ENCODE measurements at places on chromosomes 7 and 10.

- DNase-seq = peak; percentile 62
These were observed 233.6 kb downstream of the SNX13 start for GRCh38 chr7:17706734-17707133.

GRCh38 chr10:132459301-132460003 lies 62.5 kb downstream of the PWWP2B start:
- peak; percentile 7 for DNase-seq

DNA sequence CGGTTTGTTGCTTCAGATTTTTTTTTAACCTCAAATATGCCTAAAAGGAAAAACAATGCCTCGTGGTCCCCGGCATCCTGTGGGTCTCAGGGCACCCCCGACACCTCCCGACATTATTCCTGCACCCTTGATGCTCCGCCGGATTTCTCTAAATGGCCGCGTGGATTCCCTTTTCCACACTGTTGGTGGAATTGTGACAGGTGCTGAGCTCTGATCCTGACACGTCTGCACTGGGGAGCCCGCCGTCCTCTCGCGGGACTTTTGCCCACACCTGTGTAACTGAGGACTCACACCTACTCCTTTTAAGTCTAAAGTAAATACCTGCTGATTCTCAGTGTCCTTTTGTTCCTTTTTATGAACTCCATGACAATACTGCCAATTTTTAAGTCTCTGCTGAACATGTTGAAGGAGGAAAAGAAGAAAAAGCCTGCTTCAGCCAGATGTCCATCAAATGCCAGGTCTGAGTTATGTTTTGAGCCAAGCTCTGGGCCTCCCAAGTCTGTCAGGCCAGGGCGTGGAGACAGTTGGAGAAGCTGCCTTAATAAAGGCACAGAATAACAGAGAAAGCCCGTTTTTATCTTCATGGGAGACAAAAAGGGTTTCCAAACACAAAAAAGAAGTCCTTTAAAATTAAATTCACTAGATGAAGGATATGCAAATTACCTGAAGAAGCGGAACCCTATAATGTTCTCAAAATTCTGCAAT lies 568.2 kb downstream of the DNAJB6 start:
- no peak for DNase-seq

DNA sequence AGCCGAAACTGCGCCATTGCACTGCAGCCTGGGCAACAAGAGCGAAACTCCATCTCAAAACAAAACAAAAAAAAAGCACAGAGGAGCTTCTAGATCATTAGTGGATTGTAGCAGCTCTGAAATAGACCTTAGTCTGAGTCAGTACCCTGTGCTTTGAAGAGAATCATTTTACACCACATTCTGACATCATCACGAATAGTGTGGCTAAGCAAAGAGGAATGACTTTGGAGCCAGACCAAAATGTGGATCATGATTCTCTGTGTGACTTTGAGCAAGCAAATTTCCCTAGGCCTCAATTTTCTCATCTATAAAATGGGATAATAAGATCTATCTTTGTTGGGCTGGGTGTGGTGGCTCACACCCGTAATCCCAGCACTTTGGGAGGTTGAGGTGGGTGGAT lies 618.9 kb downstream of the CALN1 start:
- DNase-seq = no peak

GRCh38 chr7:121005996-121006584 lies 17.6 kb downstream of the CPED1 start:
- DNase-seq = no peak

GRCh38 chr10:45555795-45556194 lies 116.8 kb downstream of the ZFAND4 start:
- DNase-seq = no peak

DNA sequence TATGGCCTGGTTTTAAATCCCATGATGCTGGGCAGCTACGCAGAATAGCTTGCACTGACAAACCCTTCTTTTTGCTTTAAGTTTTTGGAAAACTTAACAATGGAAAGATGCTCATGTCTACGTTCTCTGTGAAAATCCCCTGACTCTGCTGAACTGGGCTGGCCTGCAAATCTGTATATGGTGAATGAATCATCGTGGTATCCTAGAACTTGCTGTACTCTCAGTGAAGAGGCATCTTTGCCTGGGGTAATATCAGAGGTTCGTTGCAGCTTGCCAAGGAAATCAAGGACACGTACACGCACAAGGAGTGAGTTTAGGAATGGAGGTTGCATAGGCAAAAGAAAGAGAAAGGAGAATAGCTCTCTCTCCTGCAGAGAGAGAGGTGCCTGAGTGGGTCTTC lies 382.0 kb upstream of the ADARB2 start:
- DNase-seq = no peak

DNA sequence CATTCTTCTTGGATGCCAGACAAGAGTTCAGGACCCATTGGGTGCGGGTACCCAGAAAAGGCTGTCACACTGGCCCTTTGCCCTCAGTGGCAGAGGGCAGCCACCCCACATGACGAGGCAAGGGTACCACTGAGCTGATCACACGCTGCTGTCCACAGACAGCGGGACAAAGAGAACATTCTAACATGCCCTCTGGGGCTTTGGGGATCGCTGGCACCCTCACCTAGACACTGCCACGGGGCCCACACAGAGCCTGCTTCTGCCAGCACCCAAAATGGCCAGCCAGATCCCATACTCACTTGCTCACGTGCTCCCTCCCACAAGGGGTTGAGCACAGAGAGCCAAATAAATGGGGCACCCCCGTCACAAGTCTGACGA lies 16.7 kb upstream of the SPOCK2 start:
- DNase-seq = no peak

GRCh38 chr7:24842029-24842428 lies 84.8 kb upstream of the GSDME start:
- DNase-seq = no peak

DNA sequence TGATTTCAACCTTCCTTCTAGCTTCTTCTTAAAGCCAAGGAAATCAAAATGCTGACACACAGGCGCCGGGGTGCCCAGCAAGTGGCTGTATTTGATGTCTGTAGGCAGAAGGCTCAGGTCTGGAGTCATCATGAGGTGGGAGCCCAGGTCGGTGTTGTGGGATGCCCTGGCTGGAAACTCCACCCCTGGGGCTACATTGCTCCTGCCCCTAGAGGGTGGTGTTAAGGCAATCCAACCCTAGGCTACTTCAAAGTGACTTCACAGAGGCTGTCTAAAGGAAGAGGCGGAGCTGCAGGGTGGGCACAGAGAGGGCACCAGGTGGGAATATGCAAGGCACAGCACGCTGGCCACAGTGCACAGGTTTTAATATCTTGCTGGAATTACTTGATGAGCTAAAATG lies 200.9 kb downstream of the ADAM12 start:
- DNase-seq = no peak

GRCh38 chr7:103702982-103703381 lies 257.0 kb upstream of the SLC26A5 start:
- no peak for DNase-seq

DNA sequence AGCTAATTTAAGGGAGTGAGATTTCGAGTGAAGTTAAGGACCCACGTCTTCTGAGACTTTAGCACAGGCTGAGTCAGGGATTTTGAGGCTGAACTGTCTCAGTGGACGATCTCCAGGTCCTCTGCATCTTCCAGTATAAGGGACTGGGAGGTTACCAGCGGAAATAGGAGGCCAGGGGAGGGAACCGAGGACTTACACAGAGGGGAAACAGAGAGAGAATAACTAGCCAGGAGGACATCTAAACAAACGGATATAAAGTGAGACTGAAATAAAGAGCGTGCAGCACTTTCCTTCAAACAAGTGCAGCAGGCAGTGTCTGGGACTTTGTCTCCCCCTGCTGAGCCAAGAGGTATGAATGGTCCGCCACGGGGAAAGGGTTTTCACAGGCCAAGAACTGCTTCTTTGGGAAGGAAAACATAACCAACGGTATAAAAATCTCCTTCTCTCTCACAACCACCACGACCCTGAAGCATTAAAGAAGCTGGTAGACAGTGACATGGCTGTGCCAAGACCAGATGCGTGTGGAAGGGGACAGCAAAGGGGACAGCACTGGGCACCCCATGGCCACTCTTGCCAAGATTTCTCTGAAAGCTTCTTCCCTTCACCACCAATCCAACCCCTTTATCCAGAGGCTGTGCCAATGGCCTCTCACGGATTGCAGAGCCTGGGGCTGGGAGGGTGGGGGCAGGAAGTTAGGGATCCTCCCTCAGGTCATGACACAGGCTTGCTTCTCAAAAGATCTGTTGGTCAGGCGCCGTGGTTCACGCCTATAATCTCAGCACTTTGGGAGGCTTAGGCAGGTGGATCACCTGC lies 72.0 kb downstream of the SLC37A3 start:
- DNase-seq = peak; percentile 62

- no peak for DNase-seq
These were observed 756.0 kb downstream of the KCNMA1 start for GRCh38 chr10:76881477-76882220.

GRCh38 chr7:22659741-22660140 lies 67.3 kb upstream of the IL6 start:
- no peak for DNase-seq

GRCh38 chr10:52484206-52485065 lies 170.4 kb downstream of the DKK1 start:
- DNase-seq = no peak

GRCh38 chr10:114767986-114768821 lies 53.4 kb upstream of the FHIP2A start:
- no peak for DNase-seq

GRCh38 chr10:130889240-130889639 lies 422.3 kb downstream of the TCERG1L start:
- no peak for DNase-seq

DNA sequence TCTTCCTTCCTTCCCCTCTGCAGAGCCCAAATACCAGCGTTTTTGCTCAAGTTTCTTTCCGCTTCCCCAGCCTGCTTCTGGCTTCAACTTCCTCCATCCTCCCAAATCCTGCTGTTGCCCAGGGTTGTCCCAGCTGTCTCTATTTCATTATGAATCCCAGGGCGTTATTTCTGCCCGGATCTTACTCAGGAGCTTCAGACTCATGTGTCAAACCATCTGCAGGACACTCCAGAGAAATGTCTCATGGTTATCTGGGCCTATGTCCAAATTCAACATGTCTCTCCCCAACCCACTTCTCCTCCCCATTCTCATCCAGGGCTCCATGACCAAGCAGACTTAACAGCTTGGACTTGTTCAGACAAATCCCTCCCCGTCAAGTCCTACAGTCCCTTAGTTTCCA lies 15.6 kb downstream of the ARHGAP22 start:
- no peak for DNase-seq

- DNase-seq = no peak
These were observed 13.6 kb downstream of the GIMAP4 start for GRCh38 chr7:150580638-150581394.

DNA sequence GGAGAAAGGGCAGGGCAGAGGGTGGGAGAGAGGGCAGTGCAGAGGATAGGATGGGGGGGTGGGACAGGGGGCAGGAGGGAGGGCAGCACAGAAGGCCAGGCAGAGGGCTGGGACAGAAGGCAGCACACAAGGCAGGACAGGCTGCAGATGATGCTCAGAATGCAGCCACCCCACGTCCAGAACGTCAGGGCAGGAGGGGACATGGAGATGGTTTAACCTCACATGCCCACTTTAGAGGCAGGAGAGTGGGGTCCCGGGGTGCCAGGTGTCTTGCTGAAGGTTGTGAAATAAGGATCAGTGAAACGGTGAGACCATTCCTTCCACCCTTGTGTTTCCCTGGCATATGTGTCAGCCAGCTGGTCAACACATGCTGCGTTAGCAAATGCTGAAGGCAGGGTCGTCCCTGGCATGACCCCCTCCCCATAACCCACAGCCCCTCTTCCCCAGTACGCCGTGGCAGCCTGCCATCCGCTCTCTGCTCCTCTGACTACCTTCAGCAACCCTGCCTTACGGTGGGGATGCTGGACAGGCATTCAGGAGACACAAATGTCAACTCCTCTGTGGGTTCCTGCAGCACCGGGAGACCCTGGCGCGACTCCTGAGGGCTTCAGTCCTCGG lies 592.1 kb downstream of the DNAJB6 start:
- DNase-seq = no peak

- no peak for DNase-seq
These were observed 181.9 kb upstream of the ANKRD30A start for GRCh38 chr10:36943544-36943943.

GRCh38 chr7:149147072-149147751 lies at the start of gene ZNF398:
Gene ZNF398, plus strand, starts transcription at chr7:149147453. Its CDS starts 290 bp downstream, at chr7:149147743.
- peak; percentile 74 for DNase-seq

DNA sequence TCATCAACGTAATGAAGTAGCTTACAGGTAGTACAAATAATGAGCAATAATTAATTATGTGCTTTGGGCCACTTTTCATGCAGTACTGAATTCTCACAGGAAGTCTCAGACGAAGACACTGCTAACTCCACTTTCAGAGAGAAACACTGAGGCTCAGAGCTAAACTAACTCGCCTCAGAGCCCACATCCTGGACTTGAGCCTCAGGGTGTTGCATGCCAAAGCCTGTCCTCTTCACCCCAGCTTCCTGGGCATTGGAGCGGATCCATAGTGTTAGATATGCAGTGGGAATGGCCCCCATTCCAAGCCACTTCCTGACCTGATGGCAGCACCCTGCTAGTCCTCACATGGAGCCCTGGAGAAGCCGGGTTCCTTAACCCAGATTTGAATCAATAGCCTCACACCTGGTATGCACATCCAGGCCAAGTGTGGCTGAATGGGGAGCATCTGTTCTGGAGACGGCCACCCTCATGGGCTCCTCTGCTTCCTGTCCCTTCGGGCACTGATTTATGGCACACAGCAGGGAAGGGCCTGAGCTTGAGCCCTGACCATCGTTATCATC lies 265.1 kb upstream of the ZNF32 start:
- no peak for DNase-seq

DNA sequence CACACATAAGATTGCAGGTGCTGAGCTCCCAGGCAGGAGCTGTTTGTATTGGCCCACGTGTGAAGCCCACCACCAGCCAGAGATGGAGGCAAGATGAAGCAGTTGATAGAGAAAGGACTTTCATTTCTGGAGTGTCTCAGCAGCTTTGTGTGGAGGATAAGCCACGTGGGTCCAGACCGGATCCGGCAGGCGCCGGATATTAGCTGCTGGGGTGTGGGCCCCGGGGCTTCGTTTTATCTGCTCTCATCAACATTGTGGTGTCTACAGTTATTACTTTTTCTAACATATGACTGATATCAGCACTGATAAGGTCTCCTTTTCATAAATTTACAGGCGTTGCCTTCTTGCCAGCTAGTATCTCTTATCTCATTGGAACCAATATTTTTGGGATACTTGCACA lies 25.5 kb downstream of the SLC18A2 start:
- no peak for DNase-seq

GRCh38 chr7:148108381-148108780 lies 482.2 kb upstream of the C7orf33 start:
- DNase-seq = no peak

DNA sequence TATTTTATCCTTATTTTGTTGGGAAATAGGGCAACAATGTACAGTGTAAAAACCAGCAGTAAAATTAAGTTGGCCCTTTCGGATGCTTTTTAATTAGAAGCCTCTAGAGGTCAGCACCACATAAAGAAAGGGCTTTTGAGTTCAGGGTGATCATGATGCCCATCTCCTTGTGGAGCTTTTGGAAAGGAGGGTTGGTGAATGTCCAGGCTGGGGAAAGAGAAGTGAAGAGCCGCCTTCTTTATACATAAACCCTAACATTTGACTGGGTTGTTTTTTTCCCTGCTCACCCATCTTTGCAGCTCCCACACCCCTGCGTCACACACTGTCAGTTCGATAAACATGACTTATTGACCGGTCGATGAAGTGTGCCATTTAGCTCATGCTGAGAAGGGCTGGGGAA lies 29.8 kb downstream of the MTURN start:
- peak; percentile 10 for DNase-seq

Measured in WERI-Rb-1 (cell line).